ENCODE measurements at places on chromosomes 7 and 10.

- DNase-seq, result no peak
Measured at GRCh38 chr7:151993977-151994676, 31.3 kb upstream of the GALNT11 start.

GRCh38 chr7:29884399-29885272 is 78.3 kb downstream of the WIPF3 start:
- DNase-seq, result no peak

GRCh38 chr10:46525177-46525823 is 31.2 kb downstream of the GPRIN2 start:
- DNase-seq, result no peak

GRCh38 chr7:143381427-143382125 is 431 bp downstream of the ZYX start:
- DNase-seq, result no peak

DNA sequence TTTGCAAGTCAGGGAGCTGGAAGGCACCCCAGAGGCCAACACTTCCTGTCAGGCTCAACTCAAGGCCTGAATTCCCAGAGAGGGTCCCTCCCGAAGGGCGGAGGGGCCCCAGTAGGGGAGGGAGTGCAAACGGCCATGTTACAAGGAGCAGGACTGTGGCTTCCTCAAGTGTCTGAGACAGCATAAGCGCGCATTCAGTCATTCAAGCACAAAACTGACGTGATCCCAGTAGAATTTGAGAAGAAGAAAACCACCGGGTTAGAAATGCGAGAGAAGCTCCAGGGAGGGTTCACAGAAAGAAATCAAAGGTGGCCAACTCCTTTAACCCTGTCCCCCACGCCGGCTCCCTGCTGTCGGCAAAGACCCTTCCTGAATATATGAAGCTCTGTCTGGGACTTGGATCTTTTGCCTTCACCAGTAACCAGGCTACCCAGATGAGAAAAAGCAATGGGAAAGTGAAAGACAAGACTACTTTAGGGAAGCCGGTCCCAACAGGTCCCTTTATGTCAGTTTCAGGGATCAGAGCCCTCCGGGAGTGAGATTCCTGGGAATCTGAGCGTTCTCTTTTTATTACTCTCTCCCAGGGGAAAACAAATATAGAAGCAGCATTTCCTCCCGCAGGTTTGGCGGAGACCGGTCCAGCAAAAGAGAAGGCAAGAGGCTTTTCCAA is 1.3 kb downstream of the AFAP1L2 start:
- no peak for DNase-seq

DNA sequence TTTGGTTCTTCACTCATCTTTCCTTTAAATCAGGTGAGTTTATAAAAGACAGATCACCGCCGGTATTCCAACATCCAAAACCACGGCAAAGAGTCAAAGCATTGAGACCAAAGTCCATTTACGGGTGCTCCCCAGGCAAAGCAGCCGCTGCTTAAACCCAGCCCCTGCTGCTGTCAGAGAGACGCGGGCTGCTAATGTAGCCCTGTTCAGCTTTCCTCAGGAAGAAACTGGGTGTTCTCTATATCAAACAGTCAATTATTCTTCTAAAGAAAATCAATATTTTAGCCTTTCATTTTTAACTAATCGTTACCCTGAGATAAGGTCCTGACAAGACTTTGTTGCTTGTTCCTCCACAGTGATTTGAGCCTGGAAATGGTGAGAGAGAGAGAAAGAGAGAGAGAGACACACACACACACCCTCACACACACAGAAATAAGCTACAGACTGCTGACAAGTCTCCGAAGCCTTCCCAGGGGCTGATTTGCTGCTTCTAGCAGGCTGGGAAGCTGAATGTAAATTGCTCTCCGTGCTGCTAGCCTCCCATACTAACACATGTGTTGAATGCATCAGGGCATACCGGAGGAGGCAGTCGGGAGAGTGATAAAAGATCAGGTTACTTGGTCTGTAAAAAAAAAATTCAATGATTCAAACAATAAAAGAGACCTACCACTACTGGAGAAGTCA is 183.0 kb upstream of the ANK3 start:
- peak; percentile 25 for DNase-seq

DNA sequence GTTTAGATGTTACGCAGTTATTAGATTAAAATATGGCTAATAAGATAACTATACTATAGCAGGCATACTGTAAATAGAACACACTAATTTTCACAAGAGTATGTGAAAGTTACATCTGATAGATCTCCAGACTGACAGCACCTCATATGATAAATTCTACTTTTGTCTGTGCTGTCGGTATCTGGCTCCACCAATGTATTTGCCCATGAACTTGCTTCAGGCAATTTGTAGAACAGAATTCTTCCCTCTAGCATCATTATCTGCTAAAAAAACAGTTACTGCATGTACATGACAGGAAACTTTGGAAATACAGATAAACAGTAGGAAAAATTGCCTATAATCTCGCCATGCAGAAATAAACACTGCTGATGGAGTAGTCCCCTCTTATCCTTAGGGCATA is 137.7 kb downstream of the WNT2 start:
- no peak for DNase-seq

- DNase-seq, result no peak
Measured at GRCh38 chr7:21538936-21539495, 3.8 kb upstream of the DNAH11 start.

DNA sequence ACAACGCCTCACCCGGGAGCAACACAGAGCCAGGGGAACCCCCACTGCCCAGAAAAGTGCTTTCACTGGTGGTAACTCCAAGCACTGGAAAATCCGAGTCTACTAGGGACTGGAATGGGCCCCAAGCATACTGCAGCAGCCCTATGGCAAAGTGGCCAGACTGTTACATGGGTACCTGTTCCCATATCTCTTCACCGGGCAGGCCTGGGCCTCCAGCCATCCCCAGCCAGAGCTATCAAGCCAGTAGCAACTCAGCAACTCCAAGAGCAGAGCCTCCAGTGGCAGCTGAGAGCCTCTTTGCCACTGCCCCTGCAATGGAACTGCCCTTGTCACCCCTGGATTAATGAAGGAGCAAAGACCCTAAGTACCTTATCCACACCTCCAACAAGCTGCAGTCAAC is 73.5 kb downstream of the HBP1 start:
- no peak for DNase-seq

DNA sequence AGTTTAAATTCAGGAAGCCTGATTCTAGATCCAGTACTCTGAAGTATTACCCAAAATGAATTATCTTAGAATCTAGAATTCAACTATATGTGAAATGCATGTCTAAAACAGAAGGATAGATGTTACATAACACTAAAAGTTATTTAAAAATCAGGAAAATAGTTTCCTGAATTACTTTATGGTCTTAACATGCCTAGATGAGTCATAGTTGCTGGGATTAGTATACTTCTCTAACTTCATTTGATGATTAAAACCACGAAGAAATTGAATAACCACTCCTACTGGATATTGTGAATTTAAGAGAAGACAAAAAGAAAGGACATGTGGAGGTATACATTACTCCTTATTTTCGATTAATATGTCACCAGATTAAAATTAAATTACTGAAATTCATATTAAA is 65.5 kb downstream of the ATAD1 start:
- no peak for DNase-seq

DNA sequence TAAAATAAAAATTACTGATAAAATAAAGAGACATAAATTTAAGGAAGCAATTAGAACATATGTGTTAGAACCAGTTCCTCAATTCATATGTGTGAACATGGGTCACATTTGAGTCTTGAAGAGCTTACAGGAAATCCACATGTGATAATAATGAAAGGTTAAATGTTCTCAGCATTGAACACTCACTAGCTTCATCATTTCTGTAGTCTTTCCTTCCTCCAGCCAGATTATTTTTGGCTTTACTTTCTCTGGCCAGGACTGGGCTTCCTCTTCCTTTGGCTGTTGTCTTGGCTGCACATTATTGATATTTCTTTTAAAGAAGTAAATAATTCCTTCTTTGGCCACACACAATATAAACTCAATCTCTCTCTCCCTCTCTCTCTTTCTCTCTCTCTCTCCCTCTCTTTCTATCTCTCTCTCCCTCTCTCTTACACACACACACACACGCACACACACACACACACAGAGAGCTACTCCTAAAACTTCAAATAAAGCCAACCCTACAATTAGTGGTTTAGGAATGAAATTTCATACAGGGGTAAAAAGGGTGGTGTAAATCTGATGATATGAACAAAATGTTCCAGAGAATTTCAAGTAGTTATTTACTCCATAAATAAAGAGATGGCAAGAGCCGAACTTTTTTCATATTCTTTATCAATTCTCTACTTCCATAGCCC is 171.2 kb downstream of the REEP3 start:
- DNase-seq, result no peak

DNA sequence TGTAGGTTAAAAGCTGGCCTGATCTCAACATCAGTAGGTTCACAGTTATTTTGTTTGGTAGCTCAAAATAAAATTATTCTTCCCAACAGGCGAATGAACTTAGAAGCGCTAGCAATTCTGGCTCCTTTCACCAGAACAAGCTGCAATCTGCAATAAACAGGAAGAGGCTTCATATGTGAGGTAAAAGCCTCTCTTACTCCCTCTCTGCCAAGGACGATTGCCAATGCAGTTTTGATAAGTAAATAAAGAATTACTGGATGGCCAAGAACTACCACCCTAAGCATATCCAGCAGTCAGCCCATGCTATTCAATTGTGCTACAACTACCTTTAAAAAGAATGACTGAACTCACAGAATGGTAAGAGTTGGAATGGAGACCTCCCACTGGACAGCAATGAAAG is 150.0 kb upstream of the LAMB4 start:
- DNase-seq, result peak; percentile 37

DNA sequence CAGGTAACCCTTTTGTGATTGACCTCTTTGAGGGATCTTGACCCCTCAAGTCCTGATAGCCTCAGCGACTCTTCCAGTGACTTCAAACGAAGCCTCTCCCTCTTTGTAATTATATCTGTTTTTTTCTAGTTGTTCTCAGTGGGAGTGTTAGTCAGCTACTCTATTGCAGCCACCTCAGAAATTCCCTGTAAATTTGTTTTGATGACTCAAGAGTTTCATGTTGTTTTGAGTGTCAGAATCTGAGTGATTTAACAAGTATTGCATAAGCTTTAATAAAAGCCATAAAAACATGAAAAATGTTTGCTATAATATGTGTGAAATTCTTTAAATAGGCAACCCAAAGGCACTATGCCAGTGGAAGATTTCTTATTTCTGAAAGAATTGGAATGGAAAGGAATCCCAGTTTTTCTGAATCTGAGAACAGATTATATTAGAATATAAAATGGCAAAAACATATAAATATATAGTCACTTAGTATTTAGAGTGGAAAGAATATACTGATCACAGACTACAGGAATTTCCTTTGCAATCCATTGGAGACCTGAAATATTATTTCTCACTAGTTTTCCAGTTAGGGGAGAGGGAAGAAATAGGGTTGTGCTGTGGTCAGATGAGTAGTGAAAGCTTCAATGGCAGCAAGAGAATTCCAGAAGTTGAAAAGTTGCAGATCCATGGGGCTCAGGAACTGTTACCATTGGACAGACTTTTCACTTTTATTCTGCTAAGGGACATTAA is 94.4 kb upstream of the SEMA3C start:
- DNase-seq, result no peak

DNA sequence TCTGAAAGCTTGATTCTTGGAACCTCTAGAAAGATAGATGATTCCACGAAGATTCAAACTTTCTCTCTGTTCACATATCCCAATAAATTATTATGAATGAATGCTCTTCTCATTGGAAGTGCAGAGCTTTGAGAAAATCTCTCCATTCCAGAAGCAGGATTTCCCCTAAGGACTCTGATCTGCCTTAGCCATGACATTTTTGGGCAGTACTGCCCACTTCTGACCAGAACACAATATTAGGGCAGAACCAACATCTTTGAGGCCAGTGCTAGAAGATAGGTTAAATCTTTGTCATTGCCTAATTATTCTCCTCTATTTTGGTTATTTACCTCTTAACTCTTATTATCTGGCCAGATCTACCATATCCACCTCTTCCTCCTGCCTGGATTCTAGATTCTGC is 49.9 kb downstream of the ARMC3 start:
- DNase-seq, result no peak

DNA sequence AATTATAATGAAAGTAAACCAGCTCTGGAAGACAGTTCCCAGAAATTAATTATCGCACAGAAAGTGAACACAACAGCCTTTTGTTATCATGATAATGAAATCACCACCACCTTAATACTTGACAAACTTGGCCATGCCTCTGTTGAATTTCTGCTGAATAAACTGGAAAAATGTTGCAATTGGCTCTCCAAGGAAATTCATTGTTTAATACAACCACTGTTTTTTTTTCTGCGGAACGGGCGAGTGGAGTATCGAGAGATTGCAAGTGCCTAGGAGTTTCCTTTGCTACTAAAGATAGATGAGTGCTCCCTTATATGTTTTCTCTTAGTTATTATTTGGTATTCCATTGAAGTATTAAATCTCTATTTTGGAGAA is 657.0 kb downstream of the SDK1 start:
- no peak for DNase-seq

DNA sequence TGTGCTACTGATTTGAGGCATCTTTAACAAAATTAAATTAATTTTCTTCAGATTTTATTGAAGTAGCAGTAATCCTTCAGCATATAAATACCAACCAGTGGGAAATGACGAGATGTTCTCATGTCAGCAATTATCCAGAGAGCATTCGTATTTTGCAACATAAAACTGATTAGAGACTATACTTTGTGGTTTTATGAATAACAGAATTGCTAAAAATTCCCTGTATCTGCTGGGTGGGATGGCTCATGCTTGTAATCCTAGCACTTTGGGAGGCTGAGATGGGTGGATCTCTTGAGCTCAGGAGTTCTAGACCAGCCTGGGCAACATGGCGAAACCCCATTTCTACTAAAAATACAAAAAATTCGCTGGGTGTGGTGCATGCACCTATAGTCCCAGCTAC is 56.9 kb downstream of the ATAD1 start:
- no peak for DNase-seq

GRCh38 chr10:91887272-91888076 is 21.8 kb downstream of the FGFBP3 start:
- DNase-seq, result no peak

DNA sequence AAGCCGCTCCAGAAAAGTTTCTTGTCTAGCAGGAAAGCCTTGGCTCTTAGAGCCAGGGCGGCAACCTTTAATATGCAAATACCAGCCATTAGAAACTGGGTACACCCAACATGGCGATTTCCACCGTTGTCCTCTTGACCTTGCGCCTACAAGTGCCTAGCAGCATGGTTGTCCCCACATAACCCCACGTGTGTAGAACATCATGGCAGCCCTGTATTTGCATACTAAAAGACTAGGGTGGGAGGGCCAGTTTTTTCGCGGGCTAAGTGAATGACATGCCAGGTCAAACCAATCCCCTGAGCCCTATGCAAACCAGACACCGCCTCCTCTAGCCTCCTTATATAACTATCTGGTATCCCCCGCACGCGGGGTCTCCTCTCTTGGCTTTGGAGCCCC is 58.4 kb upstream of the FZD8 start:
- no peak for DNase-seq

All from NCI-H187 (cell line).